ENCODE measurements at places on chromosomes 13 and 19.

- no peak for DNase-seq
Observed at GRCh38 chr13:109205315-109205714, 575.9 kb downstream of the MYO16 start.

DNA sequence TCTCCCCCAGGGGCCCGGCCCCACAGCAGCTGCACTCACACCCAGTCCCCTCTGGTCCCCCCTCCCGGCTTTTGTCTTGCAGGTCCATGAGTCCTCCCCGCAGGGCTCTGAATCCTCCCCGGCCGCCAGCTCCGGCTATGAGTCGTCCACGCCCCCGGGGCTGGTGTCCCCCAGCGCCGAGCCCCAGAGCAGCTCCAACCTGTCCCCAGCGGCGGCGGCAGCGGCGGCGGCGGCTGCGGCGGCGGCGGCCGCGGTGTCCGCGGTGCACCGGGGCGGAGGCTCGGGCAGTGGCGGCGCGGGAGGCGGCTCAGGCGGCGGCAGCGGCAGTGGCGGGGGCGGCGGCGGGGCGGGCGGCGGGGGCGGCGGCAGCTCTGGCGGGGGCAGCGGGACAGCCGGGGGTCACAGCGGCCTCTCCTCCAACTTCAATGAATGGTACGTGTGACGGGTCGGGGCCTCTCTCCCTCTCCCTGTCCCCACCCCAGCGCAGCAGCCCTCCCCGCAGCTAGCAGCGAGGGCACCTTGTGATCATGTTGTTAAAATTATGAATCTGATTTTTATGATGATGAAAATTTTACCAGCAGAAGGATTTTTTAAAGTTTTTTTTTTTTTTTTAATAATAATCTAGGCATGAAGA is 3.8 kb downstream of the ZIC2 start:
- DNase-seq: no peak

DNA sequence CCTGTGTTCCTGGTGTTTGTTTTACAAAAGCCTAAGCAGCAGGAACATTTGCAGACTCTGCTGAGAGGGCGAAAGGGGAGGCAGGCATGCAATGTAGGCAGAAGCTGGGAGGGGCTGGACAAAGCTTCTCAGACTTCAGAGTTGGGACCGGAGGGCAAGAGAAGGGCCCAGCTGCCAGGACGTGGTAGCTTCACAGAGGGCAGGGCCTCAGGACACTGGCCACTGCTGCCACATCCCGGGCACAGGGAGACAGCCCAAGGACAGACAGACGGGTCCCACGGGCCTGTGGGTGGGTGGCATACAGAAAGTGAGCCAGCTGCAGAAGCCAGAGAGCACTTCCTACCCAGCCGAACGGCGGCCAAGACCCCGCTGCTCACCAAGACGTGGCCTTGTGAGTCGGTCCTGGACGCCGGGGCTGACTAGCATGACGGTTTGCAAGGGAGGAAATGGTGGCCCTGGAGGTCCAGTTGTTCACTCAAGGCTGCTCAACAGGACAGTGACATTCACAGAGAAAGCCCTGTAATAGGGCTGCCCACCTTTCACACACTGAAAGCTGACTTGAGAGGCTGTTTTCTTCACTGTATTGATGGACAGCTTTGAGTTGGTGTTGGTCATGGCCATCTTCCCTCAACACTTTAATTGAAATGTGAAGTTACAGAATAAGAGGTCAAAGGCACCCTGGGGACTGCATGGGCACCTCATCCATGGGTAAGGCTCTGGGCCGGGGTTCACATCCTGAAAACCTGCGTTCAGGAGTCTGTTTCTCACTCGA is 23.7 kb upstream of the TFDP1 start:
- no peak for DNase-seq

- DNase-seq: no peak
Observed at GRCh38 chr19:46447824-46448223, 19.1 kb upstream of the PNMA8C start.

DNA sequence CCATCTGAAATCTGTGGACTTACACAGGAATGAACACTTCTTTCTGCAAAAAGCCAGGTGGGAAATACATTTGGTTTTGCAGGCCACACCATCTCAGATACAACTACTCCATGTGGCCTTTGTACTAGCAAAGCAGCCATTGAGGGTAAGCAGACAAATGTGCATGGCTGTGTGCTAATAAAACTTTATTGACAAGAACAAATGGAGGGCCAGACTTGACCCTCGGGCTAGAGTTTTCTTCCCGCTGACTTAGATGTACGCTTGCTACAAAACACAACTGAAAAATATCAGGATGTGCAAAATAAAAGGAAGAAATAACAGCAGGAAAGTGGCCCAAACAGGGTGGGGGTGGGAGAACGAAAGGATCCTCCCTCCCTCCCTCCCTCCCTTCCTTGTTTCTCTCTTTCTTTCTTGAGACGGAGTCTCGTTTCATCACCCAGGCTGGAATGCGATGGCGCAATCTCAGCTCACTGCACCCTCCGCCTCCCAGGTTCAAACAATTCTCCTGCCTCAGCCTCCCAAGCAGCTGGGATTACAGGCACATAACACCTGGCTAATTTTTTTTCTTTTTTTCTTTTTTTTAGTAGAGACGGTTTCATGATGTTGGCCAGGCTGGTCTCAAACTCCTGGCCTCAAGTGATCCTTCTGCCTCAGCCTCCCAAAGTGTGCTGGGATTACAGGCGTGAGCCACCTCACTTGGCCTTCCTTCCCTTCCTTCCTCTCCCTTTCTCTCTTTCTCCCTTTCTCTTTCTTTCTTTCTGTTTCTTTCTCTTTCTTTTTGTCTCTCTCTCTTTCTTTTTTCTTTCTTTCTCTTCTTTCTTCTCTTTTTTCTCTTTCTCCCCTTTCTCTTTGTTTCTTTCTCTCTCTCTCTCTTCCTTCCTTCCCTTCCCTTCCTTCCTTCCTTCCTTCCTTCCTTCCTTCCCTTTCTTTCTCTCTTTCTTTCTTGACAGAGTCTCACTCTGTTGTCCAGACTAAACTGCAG is 29.3 kb downstream of the CCL25 start:
- no peak for DNase-seq

- no peak for DNase-seq
Observed at GRCh38 chr19:12754465-12755196, 3.0 kb downstream of the BEST2 start.

- DNase-seq: no peak
Observed at GRCh38 chr19:53870485-53870844, 2.8 kb downstream of the MYADM start.

DNA sequence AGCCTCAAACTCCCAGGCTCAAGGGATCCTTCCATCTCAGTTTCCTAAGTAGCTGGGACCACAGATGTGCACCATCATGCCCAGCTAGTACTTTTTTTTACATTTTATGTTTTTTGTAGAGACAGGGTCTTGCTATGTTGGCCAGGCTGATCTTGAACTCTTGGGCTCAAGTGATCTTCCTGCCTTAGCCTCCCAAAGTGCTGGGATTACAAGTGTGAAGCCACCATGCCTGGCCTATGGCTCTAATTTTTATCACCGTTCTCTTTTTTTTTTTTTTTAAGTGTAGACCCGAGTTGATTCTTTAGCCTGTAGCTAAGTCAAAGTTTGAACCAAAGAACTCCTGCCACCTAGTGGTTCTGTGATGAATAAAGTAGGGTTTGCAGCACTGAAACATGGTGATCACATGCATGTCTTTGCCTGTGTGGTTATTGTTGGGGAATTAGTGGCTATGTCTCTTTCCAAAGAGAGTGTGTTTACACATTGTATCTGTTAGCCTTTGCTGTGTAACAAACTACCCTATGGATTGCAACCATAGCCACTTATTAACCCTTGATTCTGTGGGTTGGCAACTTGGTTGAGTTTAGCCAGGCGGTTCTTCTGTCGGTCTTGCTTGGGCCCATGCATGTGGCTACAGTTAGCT is 11.6 kb downstream of the NFILZ start:
- DNase-seq: peak; percentile 26

- no peak for DNase-seq
Observed at GRCh38 chr19:2740314-2740656, 468 bp upstream of the SLC39A3 start.

DNA sequence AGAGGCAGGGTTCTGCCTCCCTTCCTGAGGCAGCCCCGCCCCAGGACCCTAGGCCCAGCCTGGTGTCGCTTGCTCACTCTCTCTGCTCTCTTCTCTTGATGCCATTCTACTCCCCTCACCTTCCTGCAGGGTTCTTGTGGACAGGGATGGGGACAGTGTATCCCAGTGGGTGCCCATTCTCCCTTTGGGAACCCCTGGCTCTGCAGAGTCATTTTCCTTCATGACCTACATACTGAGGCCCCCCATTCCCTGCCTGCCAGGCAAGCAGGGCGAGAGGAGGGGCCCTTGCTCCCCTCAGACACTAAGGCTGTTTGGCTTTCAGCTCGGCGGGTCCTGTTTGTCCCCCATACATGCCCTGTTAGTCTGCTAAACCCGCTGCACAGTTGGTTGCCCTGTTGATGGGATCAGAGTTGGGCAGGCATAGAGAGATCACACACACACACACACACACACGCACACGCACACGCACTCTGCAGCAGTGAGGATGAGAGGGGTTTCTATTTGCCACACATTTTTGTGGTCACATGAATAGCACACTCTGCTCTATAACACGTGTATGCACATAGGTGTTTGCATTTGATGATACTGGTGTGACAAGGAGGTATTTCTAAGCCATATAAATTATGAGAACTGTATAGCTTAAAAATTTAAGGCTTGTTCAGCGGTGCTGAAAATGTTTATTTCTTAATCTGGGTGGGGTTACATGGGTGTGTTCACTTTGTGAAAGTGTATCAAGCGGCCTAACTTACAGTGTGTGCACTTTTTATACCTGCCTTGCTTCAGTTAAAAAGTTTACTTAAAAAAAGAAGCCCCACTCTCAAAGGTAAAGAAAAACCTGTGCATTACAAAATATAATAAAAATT is 20.3 kb downstream of the NFIX start:
- DNase-seq: no peak

- DNase-seq: no peak
Observed at GRCh38 chr13:43758834-43759233, 27.9 kb downstream of the ENOX1 start.

Measured in RCC 7860 (cell line).